Pulmonary artery endothelial cell (primary cell): ENCODE measurements at places on chromosomes 1 and 21.

DNA sequence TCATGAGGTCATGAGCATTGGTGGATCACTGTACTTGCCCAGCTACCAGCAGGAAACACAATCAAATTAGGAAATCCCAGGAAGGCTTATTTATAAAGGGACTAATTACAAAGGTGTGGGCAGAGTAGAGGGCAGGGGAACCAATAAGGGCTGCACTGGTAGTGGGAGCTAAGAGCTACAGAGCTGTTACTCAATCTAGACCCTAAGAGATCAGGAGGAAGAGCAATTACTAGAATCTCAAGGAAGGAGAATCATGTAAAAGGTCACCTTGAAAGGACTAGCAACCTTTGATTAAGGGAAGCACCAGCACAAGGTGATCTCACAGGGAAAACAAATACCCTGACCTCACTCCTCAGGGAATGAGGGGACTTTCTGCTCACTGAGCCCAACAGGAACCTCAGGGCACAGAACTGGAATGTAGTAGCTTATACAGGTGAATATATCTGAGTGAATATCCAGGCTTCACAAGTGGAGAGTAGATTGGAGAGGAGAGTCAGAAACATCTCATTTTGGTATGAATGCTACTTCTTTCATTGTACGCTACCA lies 66.8 kb downstream of the SAMSN1 start:
- no peak for DNase-seq

- DNase-seq: no peak
Observed at GRCh38 chr21:33546086-33546485, 3.2 kb downstream of the SON start.

DNA sequence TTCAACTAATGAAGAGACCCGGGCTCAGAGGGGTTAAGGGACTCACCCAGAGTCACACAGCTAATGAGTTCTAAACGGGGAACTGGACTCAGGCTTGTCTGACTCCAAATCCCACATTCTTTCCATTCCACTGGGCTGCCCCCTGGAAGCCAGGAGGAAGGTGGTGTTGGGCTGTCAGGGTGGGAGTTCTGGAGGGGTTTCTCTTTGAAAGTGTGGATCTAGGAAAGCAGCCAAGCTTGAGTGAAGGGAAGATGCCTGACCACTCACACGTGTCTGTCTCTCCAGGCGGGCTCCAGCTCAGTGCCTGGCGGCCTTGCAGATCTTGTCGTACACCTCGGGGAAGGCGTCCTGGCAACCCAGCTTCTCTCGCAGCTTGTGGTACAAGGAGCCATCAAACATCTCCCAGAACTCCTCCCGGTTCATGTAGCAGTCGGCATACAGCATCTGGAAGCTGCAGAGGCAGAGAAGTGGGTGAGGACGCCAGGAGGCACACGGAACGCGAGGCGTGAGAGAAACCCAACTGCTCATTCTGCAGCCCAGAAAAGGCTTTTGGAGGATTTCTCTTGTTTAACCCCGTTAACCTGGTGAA lies 35.0 kb downstream of the DHCR24 start:
- DNase-seq: no peak

- no peak for DNase-seq
Observed at GRCh38 chr21:29771491-29772066, 168.2 kb downstream of the GRIK1 start.

DNA sequence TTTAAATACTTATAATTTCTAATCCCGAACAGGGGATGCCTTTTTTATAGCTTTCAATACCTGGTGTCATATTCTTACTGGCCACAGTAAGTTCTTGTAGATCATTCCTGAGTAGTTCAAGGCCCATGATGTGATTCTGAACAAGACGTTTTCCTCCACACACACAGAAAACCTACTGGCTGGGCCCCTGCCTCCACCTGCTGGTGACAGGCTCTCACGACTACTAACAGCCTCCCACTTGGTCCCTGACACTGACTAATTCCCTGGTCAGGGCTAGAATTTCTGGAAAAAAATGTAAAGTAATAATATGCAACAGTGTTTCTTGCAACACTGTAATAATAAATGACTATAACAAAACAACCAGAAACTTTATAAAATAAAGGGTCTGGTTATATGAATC lies 50.4 kb upstream of the RIPK4 start:
- DNase-seq: no peak

GRCh38 chr1:245458761-245459174 lies 304.0 kb downstream of the KIF26B start:
- DNase-seq: no peak

- peak; percentile 8 for DNase-seq
Observed at GRCh38 chr1:75265792-75266191, 131.6 kb downstream of the LHX8 start.

GRCh38 chr1:81414488-81415015 lies 386.2 kb upstream of the ADGRL2 start:
- DNase-seq: peak; percentile 1

- DNase-seq: no peak
Observed at GRCh38 chr1:161166669-161167548, 683 bp downstream of the PPOX start.

DNA sequence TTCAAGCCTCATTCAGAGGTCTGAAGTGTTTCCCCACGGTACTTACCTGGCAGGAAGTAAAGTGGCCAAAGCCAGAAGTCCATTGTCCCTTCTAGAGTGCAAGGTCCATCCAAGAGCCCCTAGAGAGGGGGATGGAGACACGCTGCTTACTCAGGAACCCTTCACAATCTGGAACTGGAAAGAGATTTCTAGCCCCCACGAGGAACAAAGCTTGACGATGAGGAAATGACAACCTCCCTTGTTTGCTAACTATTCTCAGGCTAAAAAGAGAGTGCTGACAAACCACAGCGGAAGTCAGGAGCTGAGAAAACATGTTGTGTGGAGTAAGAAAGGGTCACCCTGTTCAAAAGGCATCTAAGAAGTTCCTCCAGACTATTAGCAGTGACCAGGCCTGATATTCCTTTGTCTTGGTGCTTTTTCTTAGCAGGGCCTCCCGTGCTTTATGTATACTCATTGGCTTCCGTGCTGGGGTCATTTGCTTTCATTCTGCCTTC lies at the start of gene FCMR:
TSS of gene FCMR (minus strand) at position 170 of the 494 bp plus-strand sequence. CDS start at position 83, 87 bp downstream.
- no peak for DNase-seq

- no peak for DNase-seq
Observed at GRCh38 chr21:17848228-17848627, 29.1 kb upstream of the C21orf91 start.

- no peak for DNase-seq
Observed at GRCh38 chr1:51302270-51302669, 28.1 kb downstream of the TTC39A start.

DNA sequence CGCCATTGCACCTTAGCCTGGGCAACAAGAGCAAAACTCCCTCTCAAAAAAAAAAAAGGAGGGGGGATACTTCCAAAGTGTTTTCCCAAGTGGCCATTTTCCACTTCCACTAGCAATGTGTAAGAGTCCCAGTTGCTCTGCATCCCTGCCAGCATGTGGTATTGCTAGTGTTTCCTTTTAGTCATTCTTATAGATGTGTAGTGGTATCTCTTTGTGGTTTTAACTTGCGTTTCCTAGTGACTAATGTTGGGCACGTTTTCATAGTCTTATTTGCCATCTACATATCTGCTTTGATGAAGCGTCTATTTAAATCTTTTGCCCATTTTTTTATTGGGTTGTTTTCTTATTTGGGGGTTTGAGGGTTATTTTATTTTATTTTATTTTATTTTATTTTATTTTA lies 31.1 kb downstream of the INAVA start:
- DNase-seq: no peak

DNA sequence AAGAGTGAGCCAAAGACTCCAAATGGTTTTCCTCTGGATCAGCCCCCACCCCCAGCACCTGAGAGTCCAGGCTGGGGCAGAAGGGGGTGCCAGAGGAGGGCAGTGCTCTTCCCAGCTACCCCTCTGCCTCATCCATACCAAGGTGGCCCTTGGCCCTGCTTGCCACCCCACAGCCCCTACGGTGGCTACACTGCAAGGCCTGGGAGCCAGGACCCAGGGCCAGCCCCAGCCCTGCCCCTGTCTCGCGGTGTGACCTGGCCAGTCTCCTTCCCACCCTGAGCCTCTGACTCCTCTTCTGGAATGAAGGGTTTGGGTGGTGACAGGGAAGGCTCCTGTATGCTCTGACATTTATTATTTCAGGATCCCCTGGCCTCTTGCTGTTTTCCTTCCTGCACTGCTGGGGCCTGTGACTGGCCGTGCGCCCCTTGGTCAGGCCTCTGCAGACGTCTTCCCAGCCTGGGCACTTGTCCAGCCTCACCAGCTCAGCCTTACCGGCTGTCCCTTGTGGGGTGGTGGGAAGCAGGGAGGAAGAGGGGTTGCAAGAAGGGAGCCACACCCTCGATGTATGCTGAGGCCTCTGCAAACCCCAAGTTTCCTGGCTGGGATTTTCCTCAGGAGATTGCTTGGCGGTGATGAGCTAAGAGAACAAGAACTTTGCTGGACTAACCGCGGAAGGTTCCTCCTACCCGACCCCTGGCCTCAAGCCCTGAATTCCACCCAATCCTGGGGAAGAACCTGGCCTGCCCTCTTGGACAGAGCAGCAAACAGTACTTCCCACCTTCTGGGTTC lies 13.5 kb downstream of the ASAP3 start:
- no peak for DNase-seq

GRCh38 chr21:43767498-43767983 lies 8.6 kb downstream of the CSTB start:
- DNase-seq: no peak

DNA sequence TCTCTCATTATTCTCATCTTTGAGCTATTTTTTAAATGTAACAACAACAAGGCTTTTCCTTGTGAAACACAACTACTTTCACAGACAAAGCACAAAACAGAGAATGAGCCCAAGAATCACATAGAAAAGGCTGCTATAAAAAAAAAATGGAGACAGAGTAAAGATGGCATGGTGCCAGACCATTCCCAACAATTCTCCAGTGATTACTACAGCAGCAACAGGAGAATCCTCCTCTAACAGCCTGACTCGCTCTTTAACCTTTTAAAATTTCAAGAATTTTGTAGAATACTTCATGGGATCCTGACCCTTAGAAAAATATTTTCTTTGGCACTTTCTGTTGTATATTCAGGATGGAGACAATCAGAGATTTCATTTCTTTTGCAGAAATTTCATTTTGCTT lies 3.8 kb upstream of the BCAS2 start:
- no peak for DNase-seq

DNA sequence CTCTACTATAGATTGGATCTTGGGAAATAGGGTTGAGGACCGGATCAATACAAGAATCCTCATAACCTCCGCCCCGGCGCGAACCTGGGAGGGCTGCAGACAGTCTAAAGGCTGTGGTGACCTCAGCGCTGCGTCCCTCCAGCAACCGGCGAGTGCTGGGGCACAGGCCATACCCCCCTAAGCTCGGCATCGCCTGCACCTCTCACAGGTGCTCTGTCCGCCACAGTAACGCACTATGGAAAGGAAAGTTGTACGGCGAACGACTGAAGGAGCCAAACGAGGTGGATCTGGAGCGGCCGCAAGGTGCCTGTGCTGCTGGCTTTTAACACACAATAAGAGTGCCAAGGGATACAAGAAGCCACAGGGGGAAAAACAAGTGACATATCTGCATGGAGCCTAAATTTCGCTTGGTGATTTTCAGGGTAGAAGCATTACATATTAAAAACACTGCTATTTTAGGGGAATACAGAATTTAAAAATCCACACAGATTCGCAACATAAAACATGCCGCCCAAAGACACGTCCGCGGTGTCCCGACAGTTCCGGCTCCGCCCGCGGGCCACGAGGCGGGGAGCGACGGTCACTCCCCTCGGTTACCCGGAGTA lies 1.4 kb upstream of the RBM15 start:
- DNase-seq: no peak

GRCh38 chr21:17085707-17086106 lies 427.1 kb upstream of the CXADR start:
- DNase-seq: no peak
